Sigmoid colon (tissue), 7 donors: ENCODE measurements at places on chromosomes 2 and 18. TPM values are rescaled to one million over a fixed set of nuclear protein-coding genes. Genes with fewer than 3 reads are reported as not detected.

MYO3B gene
- total RNA-seq, result not detected

GRCh38 chr2:9652898-9653479, 22.2 kb upstream of the YWHAQ start:
- H3K4me1 ChIP-seq, result no peaks in the 10 kb centered on the region
- DNase-seq, result no peak
- H3K36me3 ChIP-seq, result no peaks in the 10 kb centered on the region
- H3K27me3 ChIP-seq, result no peaks in the 10 kb centered on the region
- no peak overlapping the region for H3K4me3 ChIP-seq
- no peak overlapping the region for H3K27ac ChIP-seq

NOL4 gene
- 1.4 TPM for total RNA-seq

RESP18 gene
- not detected for total RNA-seq

NT5C1B gene
- total RNA-seq, result not detected

DNA sequence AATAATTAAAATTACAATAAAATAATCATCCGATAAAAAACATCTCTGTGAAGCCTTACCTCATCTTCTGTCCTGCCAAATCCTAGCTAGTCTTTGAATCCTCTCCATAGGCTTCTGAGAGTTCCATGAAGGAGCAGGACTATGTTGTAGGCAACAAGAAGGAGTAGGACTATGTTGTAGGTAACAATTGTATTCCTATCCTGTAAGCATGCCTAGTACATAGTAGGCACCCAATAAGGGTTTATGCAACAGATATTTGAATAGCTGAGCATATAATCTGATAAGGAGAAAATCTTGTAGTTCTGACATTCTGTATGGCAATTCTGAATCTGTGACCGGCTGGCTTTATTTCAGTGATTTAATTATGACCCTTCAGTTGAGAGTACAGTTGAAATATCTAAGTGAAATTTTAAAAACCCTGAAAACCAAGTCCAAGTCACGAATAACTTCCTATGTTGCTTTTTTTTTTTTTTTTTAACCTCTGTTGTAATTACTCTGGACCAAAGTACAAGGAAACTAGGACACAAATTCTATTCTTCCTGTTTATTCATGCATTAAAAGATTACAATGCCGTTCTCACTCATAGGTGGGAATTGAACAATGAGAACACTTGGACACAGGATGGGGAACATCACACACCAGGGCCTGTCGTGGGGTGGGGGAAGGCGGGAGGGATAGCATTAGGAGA, 27.8 kb downstream of the VWA3B start:
- no peaks in the 10 kb centered on the region for H3K27me3 ChIP-seq
- H3K4me3 ChIP-seq, result no peak overlapping the region
- DNase-seq, result no peak
- H3K4me1 ChIP-seq, result no peaks in the 10 kb centered on the region
- H3K27ac ChIP-seq, result no peak overlapping the region
